Stimulated activated CD8-positive, alpha-beta memory T cell treated with anti-CD3 and anti-CD28 coated beads, Interleukin-4, amount 100 ng/mL, for 4 hours (primary cell): ENCODE measurements at places on chromosomes 4 and X.

- no peak for DNase-seq
Observed at GRCh38 chr4:27635936-27636913, 775.6 kb downstream of the STIM2 start.

GRCh38 chr4:163967710-163968109 lies 473.2 kb downstream of the TMA16 start:
- DNase-seq: no peak

- no peak for DNase-seq
Observed at GRCh38 chr4:17763416-17763815, 18.0 kb downstream of the FAM184B start.

GRCh38 chr4:100019821-100020220 lies 69.7 kb upstream of the H2AZ1 start:
- DNase-seq: no peak

- no peak for DNase-seq
Observed at GRCh38 chr4:2462992-2463762, 5.7 kb upstream of the RNF4 start.

- no peak for DNase-seq
Observed at GRCh38 chr4:3449047-3449573, 7.3 kb downstream of the HGFAC start.

GRCh38 chr4:24278693-24279092 lies 305.7 kb downstream of the DHX15 start:
- no peak for DNase-seq

- no peak for DNase-seq
Observed at GRCh38 chr4:2827071-2827873, 16.4 kb upstream of the ADD1 start.
